ENCODE measurements at places on chromosomes 1 and 21.

DNA sequence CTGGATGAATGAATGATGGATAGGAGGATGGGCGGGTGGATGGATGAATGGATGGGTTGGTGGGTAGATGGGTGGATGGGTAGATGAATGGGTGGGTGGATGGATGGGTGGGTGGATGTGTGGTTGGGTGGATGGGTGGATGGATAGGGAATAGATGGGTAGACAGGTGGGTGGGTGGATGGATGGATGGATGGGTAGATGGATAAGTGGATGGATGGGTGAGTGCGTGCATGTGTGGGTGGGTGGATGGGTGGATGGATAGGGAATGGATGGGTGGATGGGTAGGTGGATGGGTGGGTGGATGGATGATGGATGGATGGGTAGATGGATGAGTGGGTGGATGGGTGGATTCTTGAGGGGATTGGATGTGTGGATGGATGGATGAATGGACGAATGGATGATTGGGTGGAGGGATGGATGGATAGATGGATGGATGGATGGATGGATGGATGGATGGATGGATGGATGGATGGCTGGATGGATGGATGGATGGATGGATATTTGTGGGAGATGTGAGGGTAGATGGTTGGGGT, 68.7 kb downstream of the SDC3 start:
- no peak for DNase-seq

- peak; percentile 89 for DNase-seq
These were observed at the start of gene SFN for GRCh38 chr1:26862781-26863684. SFN (plus strand) TSS chr1:26863149; CDS start chr1:26863213, 64 bp downstream.

- DNase-seq = no peak
These were observed 153.6 kb downstream of the CNIH3 start for GRCh38 chr1:224769452-224770335.

DNA sequence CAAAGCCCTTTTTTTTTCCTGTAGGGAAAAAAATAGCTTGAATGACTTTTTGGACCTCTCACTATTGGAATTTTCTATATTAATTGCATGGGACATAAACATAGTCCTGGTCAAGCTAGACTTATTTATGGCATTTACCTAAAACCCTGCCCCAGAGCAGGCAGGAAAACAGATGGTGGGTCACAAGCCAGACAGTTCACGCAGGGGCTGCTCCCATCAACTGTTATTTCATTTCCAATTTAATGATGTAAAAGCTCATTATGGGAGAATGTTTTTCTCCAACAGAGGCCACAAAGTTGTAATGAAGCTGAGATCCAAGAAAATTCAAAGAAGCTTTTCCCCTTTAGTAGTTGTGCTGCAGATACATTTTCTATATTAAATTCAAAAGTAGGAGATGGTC, 99.2 kb downstream of the SGIP1 start:
- DNase-seq = no peak

- peak; percentile 42 for DNase-seq
These were observed 7.3 kb downstream of the GLMN start for GRCh38 chr1:92291372-92291999.

DNA sequence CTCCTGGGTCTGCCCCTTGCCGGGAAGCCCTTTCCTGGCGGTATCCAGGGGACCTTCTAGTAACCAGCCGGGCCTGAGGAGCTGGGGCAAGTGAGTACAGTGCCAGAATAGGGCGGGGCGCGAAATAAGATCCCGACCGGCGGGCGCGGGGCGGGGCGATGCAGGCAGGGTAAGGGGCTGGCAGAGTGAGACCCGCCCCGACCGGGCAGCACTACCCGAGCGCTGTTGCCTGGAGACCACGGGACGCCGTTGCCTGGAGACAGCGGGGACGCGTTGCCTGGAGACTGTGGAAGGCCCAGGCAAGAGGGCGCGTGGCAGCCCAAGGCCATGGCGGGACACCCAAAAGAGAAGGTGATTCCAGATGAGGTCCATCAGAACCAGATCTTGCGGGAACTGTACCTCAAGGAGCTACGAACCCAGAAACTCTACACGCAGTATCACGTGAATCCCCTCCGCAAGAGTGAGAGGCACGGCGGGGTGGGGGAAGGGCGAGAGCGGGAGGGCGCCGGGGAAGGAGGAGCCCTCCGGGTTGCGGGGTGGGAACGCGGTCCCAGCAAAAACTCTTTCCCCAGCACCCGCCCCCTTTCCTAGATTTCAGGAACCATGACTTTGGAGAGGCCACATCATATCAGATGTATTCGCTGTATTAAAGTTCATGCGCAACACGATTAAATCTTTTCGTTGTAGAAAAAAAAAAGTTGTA, 24.3 kb downstream of the EBNA1BP2 start:
- DNase-seq = peak; percentile 100

DNA sequence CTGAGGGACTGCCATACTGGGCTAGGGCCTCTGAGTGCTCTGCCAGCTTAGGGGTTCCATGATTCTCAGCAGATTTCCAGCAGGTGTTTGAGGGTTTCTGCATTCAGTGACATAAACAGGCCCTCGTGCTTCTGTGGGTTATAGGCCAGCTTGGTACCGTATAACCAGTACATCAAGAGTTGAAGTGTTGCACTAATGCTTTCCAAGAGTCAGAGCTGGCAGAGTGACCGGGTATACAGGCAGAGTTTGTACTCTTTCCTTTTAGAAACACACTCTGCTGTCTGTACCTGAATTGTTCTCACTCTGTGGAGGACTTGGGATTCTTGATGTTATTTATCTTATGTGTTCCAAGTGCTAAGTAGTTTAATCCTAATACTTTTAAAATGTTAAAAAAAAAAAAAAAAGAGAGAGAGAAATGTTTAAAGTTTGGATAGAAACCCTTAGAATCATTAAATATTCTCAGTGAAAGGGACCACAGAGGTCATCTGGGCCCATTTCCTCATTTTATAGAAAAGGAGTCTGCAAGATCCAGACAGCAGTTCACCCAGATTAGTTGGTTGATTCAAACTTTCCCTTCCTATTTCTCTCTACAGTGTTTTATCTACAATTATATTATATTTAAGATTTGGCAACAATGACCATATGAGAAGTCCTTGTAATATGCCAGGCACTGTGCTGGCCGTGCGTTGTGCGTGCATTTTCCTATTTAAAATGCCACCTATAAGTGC, 325.8 kb downstream of the KIF26B start:
- DNase-seq = no peak

DNA sequence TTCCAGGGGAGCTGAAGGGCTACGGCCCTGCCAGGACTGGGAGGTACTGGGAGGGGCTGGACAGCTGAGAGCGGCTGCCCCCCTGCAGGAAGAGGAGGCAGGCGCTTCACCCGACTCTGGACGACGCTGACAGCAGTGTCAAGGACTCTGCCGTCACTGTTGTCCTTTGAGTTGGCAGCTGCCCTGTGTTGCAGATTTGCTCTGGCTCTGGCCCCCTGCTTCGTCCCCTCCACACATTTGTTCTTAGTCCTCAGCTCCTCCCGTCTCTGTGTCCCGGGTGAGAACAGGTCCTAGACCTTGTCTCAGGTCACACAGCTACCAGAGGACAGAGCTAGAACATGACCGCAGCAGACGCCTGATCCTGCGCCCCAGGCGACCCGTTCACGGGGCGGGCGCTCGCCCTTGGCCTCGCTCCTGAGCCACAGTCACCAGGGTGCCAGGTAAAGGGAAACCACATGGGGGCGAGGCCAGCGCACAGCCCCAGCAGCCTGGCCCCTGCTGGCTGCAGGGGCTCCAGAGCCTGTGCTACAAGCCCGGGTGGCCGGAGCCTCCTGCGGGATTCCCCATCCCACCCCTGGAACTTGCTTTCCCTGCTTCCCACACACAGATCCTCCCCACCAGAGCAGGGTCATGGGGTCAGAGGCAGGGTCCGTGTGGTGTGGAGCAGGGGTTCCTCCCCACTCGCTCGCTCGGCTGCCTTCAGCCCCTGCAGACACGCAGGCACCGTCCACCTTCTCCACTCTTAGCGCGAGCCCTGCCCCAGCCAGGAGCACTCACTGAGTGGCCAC, 10.7 kb upstream of the NPHP4 start:
- DNase-seq = no peak

- no peak for DNase-seq
These were observed 124.7 kb downstream of the TYW3 start for GRCh38 chr1:74857676-74858075.

DNA sequence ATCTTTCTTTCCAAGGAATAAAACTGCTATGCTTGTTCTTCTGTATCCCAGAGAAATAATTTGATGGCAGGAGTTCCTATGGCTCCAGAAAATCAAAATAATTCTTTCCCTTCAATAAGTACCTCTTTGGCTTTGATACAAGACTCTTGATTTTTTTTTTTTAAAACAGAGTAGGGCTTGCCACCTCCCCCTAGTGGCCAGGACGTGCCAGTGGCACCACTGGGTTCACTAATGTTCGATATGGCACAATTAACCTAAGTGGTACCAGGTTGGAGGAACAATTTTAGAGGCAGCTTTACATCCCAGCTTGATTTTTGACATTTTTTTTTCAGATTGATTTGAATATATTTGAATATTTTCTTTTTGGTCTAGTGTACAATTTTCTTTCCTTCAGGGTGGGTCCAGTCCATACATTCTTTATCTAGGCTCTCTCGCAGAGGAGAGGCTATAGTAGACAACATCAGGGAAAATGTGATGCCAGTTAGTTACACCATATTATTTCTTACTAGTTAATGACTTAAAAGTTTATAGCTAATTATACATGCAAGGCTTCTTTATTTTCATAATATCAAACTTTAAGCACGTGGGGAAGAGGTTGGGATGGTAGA, 330.9 kb downstream of the S1PR1 start:
- DNase-seq = peak; percentile 33
